ENCODE measurements at places on chromosomes 13 and 19.

GRCh38 chr13:97371486-97372109 is 62.4 kb upstream of the RAP2A start:
- no peak for DNase-seq

DNA sequence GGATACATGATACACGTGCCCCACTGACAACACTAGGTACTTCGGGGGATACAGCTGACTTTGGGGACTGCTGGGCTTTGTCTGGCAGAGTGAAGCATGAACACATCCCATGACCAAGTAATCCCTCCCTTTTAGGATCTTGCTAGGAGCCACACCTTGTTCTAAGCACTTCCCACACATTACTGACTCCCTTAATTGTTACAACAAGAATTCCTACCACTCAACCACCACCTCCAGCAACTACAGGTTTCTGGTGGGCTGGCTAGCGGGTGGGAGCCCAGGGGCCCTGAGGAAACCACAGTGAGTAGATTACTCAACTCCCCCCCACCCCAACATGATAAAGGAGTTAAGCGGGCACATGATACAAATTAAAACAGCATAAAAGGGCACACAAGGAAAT is 7.2 kb upstream of the SLC35E1 start:
- DNase-seq = no peak

DNA sequence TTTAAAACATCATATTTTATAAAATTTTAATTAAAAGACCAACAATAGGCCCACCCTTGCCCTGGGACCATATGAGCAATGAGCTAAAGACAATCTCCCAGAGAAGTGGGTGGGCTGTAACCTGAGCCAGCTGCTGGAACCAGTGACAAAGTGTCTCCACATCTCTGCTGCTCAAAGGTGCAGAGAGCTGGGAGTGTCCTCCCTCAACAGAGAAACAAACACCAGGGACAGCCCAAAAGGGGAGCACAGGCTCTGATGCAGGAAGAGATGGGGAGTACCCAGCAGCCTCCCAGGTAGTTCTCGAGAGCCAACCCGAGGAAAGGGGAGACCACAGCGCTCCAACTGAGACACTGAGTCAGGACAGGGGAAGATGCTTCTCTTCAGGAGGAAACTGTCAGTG is 39.1 kb downstream of the DOCK9 start:
- DNase-seq = no peak

- DNase-seq = peak; percentile 5
These were observed 10.4 kb downstream of the ZNF146 start for GRCh38 chr19:36225219-36225892.

DNA sequence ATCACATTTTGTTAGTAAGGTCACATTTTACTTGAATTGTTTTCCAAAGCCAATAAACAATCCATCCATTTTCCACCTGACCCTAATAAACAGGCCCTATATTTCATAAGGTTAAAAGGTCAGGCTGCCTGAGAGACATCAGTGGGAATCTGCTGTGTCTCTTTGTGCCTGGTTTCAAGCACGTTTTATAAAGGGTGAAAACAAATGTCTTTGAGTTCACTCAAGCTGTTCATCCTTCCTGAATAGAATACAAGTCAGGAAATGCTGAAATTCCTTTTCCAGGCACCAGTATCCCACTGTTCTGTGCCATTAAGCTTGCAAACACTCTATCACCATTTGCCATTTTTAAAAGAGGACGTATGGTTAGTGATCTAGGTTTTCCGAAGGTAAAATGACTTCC is 67.5 kb upstream of the SPATA13 start:
- DNase-seq = no peak

GRCh38 chr19:38849860-38850435 is at the start of gene HNRNPL:
HNRNPL (minus strand) TSS chr19:38849986; CDS start chr19:38849966, 20 bp downstream.
- DNase-seq = no peak

DNA sequence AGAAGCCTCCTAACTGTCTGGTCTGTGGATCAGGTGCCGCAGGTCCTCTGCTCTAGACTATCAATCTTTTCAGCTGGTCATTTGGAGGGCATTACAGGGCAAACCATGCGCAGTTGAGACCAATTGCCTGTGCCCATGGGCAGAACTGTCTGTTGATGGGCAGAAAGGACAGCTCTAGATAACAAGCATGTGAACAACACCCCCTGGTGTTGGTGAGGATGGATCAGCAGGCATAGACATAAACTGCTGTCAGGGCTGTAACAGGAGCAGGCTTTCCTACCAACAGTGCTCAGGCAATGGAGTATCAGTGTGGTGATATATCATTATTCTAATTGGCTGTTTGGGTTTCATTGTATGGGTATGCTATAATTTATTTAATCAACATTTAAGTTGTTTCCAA is 104.7 kb upstream of the KL start:
- DNase-seq = peak; percentile 53

DNA sequence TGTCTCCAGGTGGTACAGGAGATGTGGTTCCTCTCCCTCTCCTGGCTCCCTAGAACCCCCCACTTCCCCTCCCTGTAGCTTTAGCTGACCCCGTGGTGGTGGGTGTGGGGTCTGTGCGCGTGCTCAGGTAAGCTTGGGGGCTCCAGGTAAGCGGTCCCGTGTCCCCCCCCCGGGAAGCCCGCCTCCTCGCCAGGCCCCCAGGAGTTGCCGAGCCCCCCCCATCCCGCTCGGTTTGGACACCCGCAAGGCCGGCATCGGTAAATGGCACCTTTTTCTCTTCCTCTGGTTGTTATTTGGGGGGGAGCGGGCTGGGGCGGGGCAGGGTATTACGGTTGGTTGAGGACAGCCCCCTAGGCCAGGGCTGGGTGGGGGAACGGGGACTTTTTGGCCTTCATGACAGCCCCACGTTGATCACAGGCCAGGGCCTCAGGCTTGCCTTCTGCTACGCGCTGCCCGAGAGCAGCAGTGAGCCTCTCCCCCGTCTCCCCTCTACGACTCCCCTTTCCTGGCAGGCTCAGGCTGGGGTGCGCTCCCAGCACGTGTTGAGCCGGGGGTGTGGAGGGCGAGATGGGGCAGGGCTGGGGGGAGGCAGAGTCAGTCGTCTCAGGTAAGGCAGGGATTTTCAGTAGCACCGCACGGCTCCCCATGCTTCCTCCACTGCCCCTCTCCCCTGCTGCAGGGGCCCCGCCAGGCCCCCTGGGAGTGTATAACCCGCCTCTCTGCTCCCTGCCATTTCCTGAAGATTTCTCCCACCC is 10.7 kb upstream of the LIN7B start:
- DNase-seq = no peak
